ENCODE measurements at places on chromosomes 2 and 18.

GRCh38 chr2:30231996-30232800, 864 bp downstream of the LBH start:
- DNase-seq = peak; percentile 63

DNA sequence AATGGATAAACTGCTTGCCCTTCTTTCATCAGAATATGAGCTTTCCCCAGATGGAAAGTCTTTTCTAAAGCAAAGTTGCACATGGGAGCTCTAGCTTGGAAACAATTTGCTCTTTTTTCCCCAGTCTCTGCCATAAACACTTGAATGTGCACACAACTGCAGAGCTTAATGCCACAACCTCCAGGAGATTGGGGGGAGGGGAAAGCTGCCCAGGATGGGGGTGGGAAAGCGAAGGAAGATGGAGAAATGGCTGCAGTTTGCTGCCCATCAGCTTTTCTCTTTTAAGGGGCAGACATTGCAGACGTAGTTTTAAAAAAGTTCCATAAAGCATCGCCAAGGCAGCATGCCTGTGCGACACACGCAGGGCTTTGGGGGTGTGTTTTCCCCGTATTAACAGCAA, 1.5 kb downstream of the ACKR3 start:
- DNase-seq = peak; percentile 23

- no peak for DNase-seq
Measured at GRCh38 chr18:59012815-59013705, 126.6 kb upstream of the SEC11C start.

DNA sequence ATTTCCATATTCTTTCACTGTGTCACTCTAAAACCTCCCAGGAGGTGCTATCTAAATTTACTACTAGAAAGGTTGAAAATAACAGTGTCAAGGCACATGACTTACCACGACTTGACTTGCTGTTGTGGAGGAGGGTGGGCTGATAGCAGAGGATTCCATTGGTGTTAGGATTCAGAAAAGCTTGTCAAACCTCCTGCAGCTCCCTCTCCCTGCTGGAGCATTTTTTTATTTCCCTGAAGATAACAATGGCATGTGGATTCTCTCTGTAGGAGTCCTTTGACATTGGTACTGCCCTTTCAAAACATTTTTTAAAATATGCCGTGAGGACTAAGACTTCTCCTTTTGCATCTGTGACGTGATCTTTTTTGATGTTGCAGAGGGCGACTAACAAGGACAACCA, 696.9 kb upstream of the GYPC start:
- no peak for DNase-seq

DNA sequence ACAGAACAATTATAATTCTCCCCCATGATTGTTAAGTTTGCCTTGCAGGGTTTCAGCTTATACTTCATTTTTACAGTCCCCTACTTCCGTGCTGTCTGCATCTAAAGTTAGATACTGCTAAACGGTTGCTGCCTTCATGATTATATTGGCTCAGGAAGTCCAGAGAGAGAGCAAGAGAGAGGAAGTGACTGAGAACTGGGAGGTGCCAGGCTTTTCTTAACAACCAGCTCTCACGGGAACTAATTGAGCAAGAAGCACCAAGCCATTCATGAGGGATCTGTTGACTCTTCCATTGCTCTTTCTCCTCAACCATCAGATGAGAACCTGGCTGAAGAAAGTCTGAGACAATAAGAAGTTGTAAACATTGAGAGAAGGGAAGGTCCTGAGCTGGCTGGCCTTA, 125.5 kb upstream of the SIX2 start:
- DNase-seq = no peak

GRCh38 chr2:83972128-83972527, 487.0 kb downstream of the SUCLG1 start:
- DNase-seq = peak; percentile 47

- no peak for DNase-seq
Measured at GRCh38 chr2:55038428-55038827, 11.8 kb downstream of the RTN4 start.

GRCh38 chr2:136929531-136929930, 164.2 kb downstream of the THSD7B start:
- no peak for DNase-seq

DNA sequence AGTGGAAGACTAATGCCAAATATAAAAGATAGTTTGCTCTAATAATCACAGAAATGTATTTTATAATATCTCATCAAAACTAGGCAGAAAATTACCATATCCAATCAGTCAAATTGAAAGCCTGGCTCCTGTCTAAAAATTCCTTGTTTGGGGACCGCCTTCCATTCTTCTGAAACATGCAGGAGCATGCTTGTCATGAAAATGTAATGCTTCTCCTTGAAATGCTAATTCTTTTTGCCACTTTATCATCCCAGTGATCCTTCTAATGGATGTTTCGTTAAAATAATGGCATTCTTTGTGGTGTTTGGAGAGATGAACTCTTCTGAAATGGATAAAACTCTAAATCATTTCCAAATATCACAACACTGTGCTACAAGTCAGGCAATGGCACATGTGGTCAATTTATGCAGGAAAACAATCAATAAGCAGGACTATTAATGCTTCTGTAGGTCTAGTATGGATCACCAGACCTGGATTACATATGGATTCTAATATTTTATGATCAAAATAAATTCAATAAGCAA, 1039.1 kb upstream of the NXPH2 start:
- no peak for DNase-seq

DNA sequence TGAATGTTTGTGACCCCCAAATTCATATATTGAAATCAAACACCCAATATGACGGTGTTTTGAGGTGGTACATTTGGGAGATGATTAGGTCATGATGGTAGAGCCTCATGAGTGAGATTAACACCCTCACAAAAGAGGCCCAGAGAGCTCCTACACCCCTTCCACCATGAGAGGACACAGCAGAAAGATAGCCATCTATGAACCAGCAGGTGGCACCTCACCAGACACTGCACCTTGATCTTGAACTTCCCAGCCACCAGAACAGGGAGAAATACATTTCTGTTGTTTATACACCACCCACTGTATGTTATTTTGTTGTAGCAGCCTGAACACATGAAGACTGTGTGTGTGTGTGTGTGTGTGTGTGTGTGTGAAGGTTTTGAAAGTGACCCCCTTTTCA, 58.1 kb downstream of the ST3GAL5 start:
- no peak for DNase-seq

DNA sequence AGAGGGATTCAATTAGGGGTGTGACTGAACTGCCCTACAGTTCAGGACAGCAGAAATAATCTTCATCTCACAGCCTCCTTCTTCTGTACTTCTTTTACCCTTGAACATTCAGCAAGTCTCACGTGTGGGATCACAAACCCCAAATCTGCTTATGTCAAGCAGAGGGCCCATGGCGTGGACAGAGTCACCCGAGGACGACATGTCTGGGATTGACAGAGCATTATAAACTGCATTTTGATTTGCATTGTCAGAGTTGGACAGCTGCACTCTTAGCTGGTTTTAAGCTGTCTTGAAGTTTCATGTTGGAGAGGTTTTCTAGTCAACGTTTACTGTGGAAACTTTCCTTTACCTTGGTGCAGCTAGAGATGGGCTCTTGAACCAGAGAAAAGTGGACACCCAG, 26.4 kb downstream of the MGAT5 start:
- DNase-seq = no peak

DNA sequence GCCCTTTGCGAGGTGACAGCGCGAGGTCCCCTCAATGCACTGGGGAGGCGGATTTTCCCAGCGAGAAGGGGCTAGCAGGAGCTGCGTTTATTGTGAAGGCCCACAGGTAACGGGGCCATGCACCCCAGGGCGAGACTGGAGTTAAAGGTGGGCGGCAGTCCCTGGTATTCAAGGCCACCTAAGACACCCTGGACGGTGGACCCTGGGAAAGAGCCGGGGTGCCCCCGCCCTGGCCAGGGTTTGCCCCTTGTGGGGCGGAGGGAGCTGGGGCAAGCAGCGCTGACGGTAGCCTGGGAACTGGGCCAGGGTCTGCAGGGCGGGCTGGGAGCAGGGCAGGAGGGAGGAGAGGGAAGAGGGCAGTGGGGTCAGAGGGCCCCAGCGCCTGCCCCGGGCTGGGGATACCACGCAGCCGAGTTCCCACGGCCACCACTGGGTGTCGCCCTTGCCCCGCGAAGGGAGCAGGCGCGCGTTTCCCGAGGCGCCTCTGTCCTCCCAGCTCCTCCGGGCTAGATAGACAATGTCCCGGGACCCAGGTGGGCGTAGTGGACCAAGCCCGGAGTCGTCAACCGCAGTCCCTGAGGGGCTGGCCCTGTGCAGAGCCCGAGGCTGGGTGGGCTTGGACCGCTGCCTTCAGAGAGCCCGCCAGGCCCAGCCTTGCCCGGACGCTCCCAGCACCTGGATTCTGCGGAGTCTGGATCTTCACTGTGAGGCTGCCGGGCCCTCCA, 80.2 kb downstream of the SMAD4 start:
- peak; percentile 77 for DNase-seq

DNA sequence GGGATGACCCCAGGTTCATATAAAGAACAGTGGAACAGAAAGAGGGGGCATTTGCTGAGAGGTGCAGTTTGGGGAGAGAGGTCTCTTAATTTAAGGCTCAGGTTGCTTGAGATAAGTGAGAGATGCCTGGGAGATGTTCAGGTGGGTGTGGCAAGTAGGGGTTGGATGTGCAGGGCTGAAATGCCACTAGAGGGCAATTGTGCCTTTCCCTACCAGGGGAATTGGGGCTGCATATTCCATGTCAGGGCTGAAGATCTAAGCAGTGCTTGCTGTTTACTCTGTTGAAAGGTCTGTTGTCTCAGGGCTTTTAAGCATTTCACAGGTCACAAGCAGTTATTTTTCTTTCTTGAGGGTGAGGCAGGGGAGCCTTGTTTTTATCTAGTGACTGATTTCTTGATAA, 7.8 kb downstream of the CCDC85A start:
- DNase-seq = peak; percentile 64

DNA sequence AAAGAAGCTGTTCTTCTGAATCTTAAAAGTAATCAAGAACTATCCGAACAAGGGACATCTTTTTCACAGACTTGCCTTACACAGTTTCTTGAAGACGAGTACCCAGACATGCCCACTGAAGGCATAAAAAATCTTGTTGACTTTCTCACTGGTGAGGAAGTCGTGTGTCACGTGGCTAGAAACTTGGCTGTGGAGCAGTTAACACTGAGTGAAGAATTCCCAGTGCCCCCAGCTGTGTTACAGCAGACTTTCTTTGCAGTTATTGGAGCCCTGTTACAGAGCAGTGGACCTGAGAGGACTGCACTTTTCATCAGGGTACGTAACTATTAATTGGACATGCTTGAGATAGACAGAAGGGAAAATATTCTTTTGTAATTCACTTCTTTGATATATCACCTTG, 2.4 kb downstream of the MRPL44 start:
- peak; percentile 63 for DNase-seq

DNA sequence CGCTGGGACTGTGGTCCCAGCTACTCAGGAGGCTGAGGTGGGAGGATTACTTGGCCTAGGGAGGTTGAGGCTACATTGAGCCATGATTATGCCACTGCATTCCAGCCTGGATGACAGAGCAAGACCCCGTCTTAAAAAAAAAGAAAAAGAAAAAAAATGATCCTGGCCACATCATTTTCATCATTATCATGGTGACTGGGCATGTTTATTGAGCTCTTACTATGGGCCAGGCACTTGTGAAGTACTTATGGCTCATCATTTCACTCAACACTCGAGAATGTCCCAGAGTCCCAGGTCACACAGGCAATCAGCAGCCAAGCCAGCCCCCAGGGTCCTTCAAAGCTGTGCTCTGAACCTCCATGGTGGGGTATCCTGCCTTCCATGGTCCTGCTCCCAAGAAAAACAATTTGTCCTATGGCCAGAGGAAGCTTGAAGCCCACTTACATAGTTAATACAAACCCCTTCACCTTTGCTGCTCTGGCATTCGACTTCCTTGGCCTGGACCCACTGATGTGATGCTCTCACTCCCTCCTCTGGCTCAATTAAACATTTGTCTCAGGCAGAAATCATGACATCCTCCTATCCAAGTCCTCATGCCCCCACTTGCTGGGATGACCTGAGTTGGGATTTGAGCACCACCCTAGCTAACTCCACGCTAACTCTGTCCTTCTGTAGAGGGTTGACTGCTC, 3.8 kb upstream of the CNNM4 start:
- DNase-seq = no peak

- DNase-seq = no peak
Measured at GRCh38 chr18:73384246-73384645, 516.5 kb upstream of the NETO1 start.

GRCh38 chr2:147331790-147332419, 512.9 kb upstream of the ACVR2A start:
- DNase-seq = peak; percentile 48

DNA sequence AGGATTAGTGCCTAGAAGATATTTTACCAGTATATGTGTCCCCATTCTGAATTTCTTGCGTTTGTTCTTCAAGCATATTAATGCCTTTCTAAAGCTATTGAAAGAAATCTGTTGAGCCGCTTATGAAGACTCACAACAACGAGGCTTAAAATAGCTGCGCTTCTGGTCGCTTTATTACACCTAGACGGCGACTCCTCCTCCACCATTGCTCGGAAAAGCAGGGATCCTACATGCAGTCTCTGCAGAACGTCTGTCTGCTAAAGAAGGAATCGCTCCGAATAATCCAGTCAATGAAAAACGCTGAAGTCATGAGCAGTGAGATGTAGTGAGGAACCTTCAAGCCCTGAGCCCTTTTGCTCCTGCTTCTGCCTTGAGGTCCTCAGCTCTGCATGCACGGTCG, 94.8 kb upstream of the ZNF516 start:
- DNase-seq = no peak

- no peak for DNase-seq
Measured at GRCh38 chr2:79994161-79994560, 310.4 kb downstream of the LRRTM1 start.

- DNase-seq = no peak
Measured at GRCh38 chr18:74376523-74376922, 60.9 kb downstream of the C18orf63 start.

DNA sequence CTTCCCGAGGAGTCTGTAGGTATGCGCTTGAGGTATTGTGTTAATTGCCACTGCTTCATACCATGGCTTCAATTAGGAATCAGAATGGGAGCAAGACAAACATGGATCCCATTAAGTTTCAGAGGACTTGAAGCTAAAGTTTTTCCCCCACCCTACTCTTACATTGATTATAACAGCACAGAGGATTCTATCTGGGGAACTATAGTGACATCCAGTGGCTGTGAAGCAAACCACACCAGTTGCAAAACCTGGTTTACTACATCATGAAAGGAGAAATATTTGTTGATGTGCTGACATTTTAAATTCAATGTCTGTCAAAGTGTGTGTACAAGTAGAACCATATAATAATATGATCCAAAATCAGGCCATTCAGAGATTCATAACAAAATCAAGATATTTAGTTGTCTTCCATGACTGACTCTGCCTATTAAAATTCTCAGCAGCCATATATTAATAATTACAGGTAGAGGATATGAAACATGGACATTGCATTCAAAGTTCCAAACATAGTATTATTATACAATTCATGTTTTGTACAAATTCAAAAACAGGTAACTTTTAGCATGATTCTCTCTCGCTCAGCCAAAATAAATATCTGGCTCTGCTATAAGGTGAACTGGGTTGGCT, 82.9 kb downstream of the GRB14 start:
- peak; percentile 69 for DNase-seq

DNA sequence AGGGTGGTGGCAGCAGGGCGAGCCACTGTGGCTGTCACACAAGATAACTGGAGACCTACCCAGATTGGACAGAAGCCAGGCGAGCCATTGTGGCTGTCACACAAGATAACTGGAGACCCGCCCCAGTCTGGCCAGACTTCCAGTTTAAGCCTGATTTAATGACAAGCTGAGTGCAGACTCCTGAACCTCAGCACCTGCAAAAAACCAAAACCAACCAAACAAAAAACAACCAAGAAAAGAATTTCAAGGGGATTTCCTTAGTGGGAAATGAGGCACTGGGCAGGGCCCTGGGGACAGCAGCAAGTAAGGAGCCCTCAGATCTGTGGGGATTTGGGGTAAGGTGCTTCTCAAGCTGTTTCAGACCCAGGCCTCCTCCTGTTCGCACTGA, 95.2 kb upstream of the BOD1L2 start:
- no peak for DNase-seq
